ENCODE measurements at places on chromosomes 2 and 18. TPM values are rescaled to one million over a fixed set of nuclear protein-coding genes. Genes with fewer than 3 reads are reported as not detected.

DNA sequence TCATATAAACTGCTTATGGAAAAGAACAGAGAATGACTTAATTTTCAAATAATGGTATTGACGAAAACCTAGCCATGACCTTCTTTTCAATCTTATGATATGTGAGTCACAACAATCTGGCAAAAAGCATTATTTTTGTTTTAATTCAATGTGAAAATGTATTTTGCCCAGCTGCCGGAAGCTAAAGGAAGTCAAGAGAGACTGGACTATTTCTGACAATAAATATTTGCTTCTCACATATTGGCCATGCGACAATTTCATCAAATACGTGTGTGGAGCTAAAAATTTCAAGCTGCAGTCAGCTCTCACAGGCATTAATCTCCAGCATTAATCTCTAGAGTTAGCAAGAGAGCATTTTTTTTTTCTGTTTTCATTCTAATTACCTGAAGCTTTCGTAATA, 881.0 kb downstream of the CPS1 start:
- H3K4me1 ChIP-seq = no peaks in the 10 kb centered on the region
- no peaks in the 10 kb centered on the region for H3K36me3 ChIP-seq
- H3K4me3 ChIP-seq = no peak overlapping the region
- H3K27ac ChIP-seq = no peak overlapping the region

DNA sequence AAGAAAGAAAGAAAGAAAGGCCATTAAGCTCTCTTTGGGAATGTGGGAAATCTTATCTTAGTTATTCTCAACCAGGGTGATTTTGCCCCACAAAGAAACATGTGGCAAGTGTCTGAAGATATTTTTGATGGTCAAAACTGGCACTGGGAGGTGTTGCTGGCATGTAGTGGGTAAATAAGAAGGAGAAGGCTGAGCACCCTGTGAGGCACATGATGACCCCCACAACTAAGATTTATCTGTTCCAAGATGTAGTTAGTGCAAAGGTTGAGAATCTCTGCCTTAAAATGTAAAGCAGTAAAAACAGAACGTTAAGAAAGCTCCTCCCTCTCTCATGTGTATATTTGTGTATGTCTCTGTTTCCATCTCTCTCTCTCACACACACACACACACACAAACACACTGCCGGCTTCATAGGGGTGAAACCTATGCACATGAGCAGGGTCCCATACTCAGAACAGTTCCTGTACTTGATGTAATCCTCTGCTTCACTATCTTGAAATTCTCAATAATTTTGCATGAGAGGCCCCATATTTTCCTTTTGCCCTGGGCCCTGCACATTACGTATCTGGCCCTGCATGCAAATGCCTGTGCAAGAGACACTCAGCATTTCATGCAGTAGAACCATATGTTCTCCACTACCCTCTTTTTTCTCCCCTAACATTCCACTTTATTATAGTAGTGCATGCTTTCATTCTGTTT, 94.3 kb downstream of the MREG start:
- no peak overlapping the region for H3K4me3 ChIP-seq
- no peak for DNase-seq
- no peak overlapping the region for H3K27ac ChIP-seq
- peaks cover 4% of the 10 kb centered on the region for H3K4me1 ChIP-seq
- H3K36me3 ChIP-seq = no peaks in the 10 kb centered on the region

DNA sequence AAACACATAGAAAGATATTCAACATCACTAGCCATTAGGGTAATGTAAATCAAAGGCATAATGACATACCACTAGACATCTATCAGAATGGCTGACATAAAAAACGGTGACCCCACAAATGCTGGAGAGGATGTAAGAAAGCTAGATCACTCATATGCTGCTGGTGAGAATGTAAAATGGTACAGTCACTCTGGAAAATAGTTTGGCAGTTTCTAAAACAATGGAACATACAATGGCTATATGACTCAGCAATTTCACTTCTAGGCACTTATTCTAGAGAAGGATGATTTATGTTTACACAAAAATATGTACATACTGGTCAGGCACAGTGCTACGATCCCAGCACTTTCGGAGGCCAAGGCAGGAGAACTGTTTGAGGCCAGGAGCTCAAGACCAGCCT, 87.3 kb downstream of the COLEC12 start:
- H3K27me3 ChIP-seq = peaks cover 2% of the 10 kb centered on the region
- H3K27ac ChIP-seq = no peak overlapping the region
- H3K36me3 ChIP-seq = no peaks in the 10 kb centered on the region
- H3K4me3 ChIP-seq = no peak overlapping the region
- no peaks in the 10 kb centered on the region for H3K4me1 ChIP-seq

DNA sequence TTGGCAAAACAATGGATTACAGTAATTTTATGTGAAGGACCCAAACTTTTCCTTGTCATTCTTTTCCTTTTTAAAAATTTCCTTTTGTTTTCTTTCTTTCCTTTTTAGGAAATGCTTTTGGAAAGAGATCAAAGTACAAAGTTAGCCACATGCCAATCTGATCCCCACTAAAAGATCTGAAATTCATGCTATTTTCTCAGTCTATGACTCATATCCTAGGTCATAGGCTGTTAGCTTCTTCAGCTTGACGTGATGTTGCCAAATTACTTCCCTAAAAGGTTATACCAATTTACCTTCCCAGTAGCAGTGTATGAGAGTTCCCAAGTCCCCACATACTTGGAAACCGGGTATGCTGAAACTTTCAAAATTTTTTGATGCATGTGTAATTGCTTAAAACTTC, 355.3 kb downstream of the INSIG2 start:
- no peak overlapping the region for H3K4me3 ChIP-seq
- no peaks in the 10 kb centered on the region for H3K4me1 ChIP-seq
- no peaks in the 10 kb centered on the region for H3K36me3 ChIP-seq
- no peak overlapping the region for H3K27ac ChIP-seq

GRCh38 chr18:5521000-5521399, 22.8 kb downstream of the EPB41L3 start:
- H3K27me3 ChIP-seq = peaks cover 16% of the 10 kb centered on the region
- DNase-seq = no peak
- no peaks in the 10 kb centered on the region for H3K36me3 ChIP-seq

DNA sequence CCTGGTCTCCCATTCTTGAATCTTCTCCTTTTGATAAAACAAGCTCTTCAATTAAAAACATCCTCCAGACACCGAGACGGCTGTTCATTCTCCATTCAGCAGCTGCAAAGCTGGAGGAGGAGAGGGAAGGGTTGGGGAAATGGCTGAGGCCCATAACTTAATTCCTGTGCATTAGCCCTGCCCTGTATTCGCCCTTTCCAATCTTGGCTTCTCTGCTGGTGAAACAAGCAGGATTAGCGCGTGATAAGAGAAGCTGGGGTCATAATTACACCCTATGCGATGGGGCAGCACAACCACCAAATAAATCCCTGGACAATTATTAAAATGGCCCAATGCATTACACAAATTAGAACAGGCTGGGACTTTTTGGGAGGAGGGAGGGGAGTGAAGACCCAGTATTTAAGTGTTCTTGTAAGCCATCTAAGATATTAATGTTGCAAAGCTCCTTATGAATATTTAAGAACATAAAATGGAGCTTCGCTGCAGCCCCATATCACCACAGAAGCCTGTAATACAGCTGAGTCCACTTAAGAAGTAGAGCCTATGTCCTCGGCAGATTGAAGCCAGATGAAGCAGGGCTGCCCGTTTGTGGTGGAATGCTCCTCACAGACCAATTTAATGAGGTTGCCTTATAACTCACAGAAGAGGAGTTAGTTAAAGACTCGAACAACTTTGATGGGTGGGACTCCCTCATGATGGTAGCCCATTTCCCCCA, 176.6 kb upstream of the SKOR2 start:
- DNase-seq = no peak
- H3K27me3 ChIP-seq = no peaks in the 10 kb centered on the region
- no peak overlapping the region for H3K4me3 ChIP-seq
- H3K27ac ChIP-seq = no peak overlapping the region

DNA sequence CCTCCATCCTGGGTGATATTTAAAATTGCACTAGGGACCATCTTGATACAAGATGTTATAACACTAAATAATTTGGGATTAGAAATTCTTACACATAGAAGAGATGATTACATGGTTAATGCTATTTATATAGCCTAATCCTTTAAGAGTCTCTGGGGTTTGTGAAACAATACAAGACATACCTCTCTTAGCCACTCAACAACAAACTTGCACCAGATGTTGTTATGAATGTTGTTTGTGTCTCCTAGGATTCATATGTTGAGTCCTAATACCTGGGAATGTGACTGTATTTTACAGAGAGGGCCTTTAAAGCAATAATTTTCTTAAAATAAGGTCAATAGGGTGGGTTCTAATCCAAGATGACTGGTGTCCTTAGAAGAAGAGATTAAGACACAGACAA, 678.3 kb downstream of the NYAP2 start:
- H3K27ac ChIP-seq = no peak overlapping the region
- H3K4me1 ChIP-seq = no peaks in the 10 kb centered on the region
- H3K36me3 ChIP-seq = no peaks in the 10 kb centered on the region
- DNase-seq = no peak
- H3K27me3 ChIP-seq = no peaks in the 10 kb centered on the region
- H3K4me3 ChIP-seq = no peak overlapping the region

- peak overlapping the region; percentile 0 for H3K4me3 ChIP-seq
- DNase-seq = no peak
- H3K27ac ChIP-seq = no peak overlapping the region
- peaks cover 85% of the 10 kb centered on the region for H3K4me1 ChIP-seq
- peaks cover 11% of the 10 kb centered on the region for H3K36me3 ChIP-seq
- H3K27me3 ChIP-seq = no peaks in the 10 kb centered on the region
Measured at GRCh38 chr2:53964257-53964952, 6.4 kb downstream of the PSME4 start.

GRCh38 chr2:240232264-240232915, 91.9 kb upstream of the OTOS start:
- H3K27me3 ChIP-seq = peaks cover 7% of the 10 kb centered on the region
- no peak for DNase-seq
- H3K27ac ChIP-seq = no peak overlapping the region
- no peaks in the 10 kb centered on the region for H3K36me3 ChIP-seq

- H3K27me3 ChIP-seq = no peaks in the 10 kb centered on the region
- H3K4me3 ChIP-seq = no peak overlapping the region
- H3K4me1 ChIP-seq = peaks cover 37% of the 10 kb centered on the region
- DNase-seq = no peak
Measured at GRCh38 chr2:60558536-60558935, 5.1 kb upstream of the BCL11A start.

GRCh38 chr2:170530284-170530745, 184.8 kb upstream of the SP5 start:
- H3K4me3 ChIP-seq = no peak overlapping the region
- no peaks in the 10 kb centered on the region for H3K36me3 ChIP-seq
- no peak overlapping the region for H3K27ac ChIP-seq
- peaks cover 3% of the 10 kb centered on the region for H3K27me3 ChIP-seq
- DNase-seq = no peak

- no peaks in the 10 kb centered on the region for H3K27me3 ChIP-seq
- H3K4me1 ChIP-seq = no peaks in the 10 kb centered on the region
- H3K4me3 ChIP-seq = no peak overlapping the region
- H3K27ac ChIP-seq = no peak overlapping the region
- no peaks in the 10 kb centered on the region for H3K36me3 ChIP-seq
- no peak for DNase-seq
Measured at GRCh38 chr2:5803547-5803946, 111.4 kb downstream of the SOX11 start.

DNA sequence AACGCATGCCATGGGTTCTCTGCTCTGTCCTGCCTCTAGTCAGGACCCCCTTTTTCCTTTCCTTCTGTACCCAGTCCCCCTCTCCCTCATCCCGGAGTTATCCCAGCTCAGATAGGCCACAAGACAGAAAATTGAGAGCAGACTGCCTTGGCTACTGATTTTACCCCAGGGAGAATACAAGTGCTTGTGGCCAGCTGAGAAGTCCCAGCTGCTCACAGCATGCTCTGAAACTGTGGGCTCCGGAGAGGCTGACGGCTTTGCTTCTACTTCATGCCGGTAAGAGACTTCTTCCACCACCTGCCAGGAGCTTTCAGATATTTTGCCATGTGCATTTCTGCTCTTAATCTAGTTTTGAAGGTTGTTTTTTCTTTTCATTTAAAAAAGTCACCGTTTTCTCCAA, 20.0 kb upstream of the SIX2 start:
- peaks cover 24% of the 10 kb centered on the region for H3K27me3 ChIP-seq
- DNase-seq = no peak
- H3K27ac ChIP-seq = no peak overlapping the region
- no peaks in the 10 kb centered on the region for H3K36me3 ChIP-seq
- no peaks in the 10 kb centered on the region for H3K4me1 ChIP-seq

DNA sequence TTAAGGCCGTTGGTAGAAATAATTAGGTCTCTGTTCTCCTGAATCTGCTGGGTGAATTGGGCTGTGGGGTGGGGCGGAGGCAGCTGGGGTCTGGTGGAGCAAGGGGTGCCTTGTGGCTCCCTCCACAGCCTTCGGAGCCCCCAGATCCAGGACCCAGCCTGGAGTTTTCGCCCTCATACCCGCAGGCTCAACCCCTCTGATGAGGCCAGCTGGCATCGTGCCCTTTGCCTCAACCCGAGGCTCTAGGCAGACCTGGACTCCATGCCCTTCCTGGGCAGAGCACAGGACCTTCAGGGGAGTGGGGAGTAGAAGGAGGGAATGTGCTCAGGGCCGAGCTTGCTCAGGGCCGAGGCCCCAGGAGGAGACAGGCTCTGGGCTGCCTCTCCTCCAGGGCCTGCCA, 50.3 kb upstream of the SMAD7 start:
- no peak for DNase-seq
- peaks cover 7% of the 10 kb centered on the region for H3K27me3 ChIP-seq
- no peak overlapping the region for H3K4me3 ChIP-seq

GRCh38 chr2:172848519-172848918, 112.9 kb downstream of the RAPGEF4 start:
- no peak overlapping the region for H3K27ac ChIP-seq
- H3K36me3 ChIP-seq = no peaks in the 10 kb centered on the region
- H3K4me3 ChIP-seq = no peak overlapping the region
- no peaks in the 10 kb centered on the region for H3K4me1 ChIP-seq
- no peaks in the 10 kb centered on the region for H3K27me3 ChIP-seq

- no peak overlapping the region for H3K4me3 ChIP-seq
- H3K36me3 ChIP-seq = no peaks in the 10 kb centered on the region
- no peaks in the 10 kb centered on the region for H3K4me1 ChIP-seq
- H3K27ac ChIP-seq = no peak overlapping the region
- no peak for DNase-seq
- H3K27me3 ChIP-seq = no peaks in the 10 kb centered on the region
Measured at GRCh38 chr2:235937936-235938335, 230.2 kb downstream of the GBX2 start.

- H3K4me3 ChIP-seq = no peak overlapping the region
- peaks cover 2% of the 10 kb centered on the region for H3K27me3 ChIP-seq
- H3K27ac ChIP-seq = no peak overlapping the region
- DNase-seq = no peak
- H3K36me3 ChIP-seq = no peaks in the 10 kb centered on the region
- H3K4me1 ChIP-seq = peaks cover 10% of the 10 kb centered on the region
Measured at GRCh38 chr2:165660361-165660760, 133.7 kb downstream of the GALNT3 start.

- no peak overlapping the region for H3K4me3 ChIP-seq
- H3K36me3 ChIP-seq = no peaks in the 10 kb centered on the region
- DNase-seq = no peak
- no peak overlapping the region for H3K27ac ChIP-seq
Measured at GRCh38 chr2:188364033-188364630, 72.5 kb downstream of the GULP1 start.

The STPG4 gene
- 1.0 TPM for total RNA-seq

The MOCOS gene
- total RNA-seq = 0.42 TPM

The ARHGAP15 gene
- total RNA-seq = 112 TPM

The CRYBA2 gene
- not detected for total RNA-seq

The IL36A gene
- total RNA-seq = not detected

The USP40 gene
- 30.4 TPM for total RNA-seq

The TANC1 gene
- total RNA-seq = not detected

The OSBPL1A gene
- 0.81 TPM for total RNA-seq
